ENCODE measurements at places on chromosomes 13 and 19. TPM values are rescaled to one million over a fixed set of nuclear protein-coding genes. Genes with fewer than 3 reads are reported as not detected.

DNA sequence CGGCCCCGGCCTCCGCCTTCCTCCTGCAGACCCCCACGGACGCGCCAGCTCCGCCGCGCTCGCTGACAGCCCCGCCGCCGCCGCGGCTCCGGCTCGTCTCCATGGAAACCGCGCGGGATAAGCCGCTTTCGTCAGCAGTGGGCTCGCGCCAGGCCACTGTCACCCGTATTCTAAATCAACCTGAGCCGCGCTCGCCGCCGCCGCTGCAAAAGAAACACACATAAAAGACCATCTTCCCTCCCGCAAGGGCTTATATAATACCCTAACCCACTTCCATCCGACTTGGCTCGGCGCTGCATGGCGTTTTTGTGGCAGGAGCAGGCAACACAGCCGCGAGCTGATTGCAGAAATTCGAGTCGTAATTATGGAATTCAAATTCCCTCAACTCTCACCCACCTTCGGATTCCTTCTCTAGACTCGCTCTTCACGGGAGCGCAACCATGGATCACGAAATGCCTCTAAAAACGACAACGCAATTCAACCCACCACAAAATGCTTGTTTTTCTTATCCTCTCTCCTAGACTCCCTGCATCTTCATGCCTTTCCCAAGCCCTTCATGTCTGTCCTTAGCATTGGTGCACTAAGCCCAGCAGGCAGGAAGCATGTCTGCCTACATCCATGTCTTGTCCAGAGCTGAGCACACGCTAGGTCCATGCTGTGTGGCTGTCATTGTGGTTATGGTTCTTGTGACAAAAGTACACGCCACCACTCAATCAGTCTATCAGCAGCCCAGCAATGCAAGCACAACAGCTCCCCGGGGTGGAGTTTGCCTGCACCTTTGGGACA lies at the start of gene AMER2:
AMER2 (minus strand) TSS at position 772 of the 786 bp plus-strand sequence; CDS start at position 103, 669 bp downstream.
- DNase-seq, result no peak
- peak within 1 kb of the TSS; percentile 63 for H3K27ac ChIP-seq
- peaks cover 74% of the 10 kb centered on the region for H3K27me3 ChIP-seq
- H3K36me3 ChIP-seq, result peaks cover 6% of the 10 kb centered on the region
- peak within 1 kb of the TSS; percentile 51 for H3K4me3 ChIP-seq

Gene NLRP7
- not detected for polyA plus RNA-seq

DNA sequence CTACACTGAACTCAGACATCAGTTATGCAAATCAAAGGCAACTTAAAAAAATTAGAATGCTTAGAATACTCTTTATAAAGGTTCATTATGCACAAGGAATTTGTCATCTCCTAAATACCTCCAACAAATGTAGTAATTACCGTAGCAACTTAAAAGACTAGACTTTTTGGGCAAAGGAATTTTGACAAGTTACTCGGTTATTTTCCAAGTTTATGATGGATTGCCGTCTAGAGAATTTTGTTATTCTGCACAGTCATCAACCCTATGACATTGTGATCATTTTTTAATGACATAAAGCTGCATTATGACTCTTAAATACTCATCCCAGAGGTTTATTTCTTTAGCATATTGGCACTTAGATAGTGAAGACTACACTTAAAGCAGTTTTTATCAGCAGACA lies 71.9 kb downstream of the TRPC4 start:
- H3K4me3 ChIP-seq, result no peak overlapping the region
- H3K36me3 ChIP-seq, result no peaks in the 10 kb centered on the region
- no peak overlapping the region for H3K27ac ChIP-seq
- no peak for DNase-seq

Gene SLC25A41
- not detected for polyA plus RNA-seq

Gene LRRC8E
- not detected for polyA plus RNA-seq

Gene ZNF99
- polyA plus RNA-seq, result 0.37 TPM

All from naive B cell (primary cell).